ENCODE measurements at places on chromosomes 12 and 14.
A peak's percentile ranks its signal among the peaks of the same experiment; 100 is the strongest.

GRCh38 chr12:105204916-105205315, 31.1 kb downstream of the APPL2 start:
- DNase-seq: no peak

DNA sequence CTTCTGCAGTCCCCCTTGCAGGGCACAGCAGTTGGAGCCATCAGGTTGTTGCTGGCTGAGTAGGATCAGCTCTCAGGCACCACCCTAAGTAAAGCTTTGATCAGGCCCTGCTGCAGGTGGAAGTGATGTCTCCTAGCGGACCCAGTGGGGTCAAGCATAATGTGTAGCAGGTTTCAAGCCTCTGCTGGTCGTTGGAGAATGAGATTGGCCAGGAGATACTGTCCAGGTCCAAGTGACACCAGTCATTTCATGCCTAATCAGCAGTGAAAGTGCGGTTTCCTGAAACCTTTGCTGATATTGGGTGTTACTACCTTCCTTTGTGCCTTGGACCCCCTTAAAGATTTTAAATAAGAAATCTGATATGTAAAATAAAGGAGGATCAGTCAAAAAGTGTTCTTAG, 72.6 kb downstream of the SUSD6 start:
- DNase-seq: no peak

DNA sequence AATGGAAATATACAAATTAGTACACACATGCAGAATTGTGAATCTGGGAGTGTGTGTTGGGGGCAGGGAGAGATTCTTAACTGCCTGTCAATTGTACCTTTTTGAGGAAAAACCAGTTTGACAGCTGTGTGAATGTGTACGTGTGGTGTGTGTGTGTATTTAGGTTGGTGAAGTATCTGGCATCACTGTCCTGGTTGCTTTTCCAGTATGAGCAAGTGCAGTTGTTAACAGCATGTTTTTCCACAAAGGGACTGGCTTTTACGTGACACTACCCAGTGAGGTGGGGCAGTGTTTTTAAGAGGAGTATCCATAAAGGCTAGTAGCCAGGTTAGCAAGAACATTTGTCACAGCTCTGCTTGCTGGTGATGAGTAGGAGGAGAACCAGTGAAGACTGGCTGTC, 56.1 kb downstream of the DAAM1 start:
- DNase-seq: no peak

DNA sequence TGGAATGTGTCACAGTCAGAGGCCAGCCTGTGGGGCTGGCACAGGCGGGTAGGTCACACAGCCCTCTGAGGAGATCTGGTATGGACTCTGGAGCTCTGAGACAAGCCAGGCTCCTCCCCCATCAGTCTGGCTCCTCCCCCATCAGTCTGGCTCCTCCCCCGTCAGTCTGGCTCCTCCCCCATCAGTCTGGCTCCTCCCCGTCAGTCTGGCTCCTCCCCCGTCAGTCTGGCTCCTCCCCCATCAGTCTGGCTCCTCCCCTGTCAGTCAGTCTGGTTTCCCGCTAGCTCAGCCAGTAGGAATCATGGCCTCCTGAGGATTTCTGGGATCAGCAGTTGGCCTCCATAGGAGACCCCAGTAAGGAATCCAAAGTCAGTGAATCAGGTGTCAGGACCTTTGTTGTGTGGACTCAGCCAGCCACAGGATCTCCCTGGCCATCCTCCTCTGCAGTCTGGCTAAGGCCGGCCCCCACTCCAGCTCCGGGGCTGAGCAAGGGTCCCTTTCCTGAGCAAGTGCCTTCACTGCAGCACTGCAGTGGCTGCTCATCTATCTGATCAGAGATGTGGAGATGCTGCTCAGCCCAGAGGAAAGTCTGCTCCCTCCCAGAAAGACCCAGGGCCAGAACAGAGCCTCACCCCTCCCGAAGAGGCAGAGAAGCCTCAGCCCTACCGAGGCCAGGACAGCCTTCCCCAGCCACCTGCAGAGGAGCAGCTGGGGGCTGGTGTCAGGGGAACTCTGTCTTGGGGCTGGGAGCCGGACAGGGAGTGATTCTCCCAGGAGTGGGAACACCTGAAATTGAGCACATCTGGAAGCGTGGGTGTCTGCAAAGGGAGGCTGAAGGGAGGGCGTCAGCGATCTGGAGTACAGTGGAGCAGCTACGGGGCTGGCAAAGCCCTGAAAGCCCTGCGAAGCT, 35.7 kb downstream of the IQSEC3 start:
- no peak for DNase-seq

DNA sequence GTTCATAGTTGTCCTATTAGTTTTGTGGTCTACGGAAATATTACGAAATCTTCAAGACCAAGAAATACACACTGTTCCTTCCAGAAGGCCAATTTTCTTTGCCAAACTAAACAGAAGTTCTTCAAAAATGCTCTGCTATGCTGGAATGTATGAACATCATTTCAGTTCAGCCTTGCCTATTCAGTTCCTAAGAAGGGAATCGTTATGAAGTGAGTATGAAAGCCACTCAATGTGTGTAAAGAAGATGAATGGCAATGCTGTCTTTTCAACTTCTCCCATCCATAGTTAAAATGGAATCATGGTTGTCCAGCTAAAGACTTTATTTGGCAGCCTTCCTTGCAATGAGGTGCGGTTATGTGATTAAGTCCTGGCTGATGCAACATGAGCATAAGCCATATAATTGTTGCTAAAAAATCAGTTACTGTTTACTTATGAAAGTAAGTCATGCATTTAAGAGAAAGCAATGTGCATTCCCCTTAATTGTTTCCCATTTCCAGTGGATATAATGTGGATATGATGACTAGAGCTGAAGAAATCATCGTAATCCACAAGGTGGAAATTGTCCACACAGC, 73.8 kb upstream of the PTPRR start:
- no peak for DNase-seq

GRCh38 chr12:24008166-24008565, 58.7 kb upstream of the SOX5 start:
- no peak for DNase-seq

GRCh38 chr14:65860956-65861611, 448.6 kb downstream of the FUT8 start:
- DNase-seq: no peak

DNA sequence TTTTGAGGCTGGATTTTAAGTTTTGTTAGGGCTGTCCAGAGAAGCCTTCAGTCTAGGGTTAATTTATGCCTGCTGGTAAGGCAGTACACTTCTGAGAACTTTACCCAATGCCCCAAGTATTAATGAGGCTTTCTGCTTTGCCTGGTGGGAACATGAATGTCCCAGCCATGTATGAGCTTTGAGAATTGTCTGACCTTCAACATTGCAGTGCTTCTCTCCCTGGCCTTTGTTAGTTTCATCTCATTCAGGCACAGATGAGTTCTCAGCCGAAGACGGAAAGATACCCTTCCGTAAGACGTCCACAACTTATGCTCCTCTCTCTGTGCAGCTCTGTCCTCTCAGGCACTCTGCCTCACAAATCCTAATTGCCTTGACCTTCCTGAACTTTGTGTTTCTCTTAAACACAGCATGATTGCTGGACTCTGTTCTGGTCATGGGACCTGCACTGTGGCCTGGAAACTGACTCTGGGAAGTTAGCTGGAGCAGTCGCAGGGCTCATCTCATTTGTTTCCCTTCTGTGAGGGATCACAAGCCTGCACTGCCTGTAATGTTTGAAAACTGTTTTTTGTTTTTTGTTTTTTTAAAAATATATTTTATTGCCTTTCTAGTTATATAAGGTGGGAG, 15.7 kb downstream of the CHPT1 start:
- peak; percentile 10 for DNase-seq

DNA sequence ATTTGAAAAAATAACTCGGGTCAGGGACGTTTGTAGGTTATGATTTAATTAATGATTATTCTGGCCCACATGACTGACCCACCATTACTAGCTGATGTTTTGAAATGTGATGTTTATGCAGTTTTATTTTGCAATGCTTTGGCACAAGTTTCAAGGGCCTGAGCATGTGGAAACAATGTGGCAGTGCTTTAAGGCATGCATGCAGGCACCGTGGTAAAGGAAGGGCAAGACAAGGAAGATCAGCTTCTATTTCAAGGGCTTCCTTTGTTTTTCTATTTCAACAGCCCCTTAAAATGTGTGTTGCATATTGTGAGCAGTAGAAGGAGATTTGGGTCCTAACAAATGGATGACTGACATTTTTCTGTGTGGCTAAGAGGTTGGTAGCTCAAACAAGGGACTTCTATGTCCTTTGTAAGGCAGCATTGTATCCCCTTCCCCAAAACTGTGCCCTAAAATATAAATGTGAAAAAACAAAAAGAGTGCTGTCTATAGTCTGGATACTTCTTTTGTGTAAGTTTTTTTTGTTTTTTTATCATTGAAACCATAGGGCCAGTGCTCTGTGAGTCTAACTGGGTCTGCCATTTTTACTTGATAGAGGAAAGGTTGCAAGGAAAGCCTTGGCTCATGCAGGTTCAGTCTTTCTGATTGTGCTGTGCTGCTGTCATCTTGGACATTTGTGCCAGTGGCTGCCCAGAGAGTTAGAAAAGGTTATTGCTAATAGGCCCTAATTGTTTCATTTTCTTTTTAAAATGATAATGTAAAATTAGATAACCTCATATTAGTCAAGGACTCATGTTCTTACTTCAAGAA, 103.5 kb downstream of the FGD4 start:
- DNase-seq: no peak

GRCh38 chr12:53179687-53180219, 769 bp upstream of the ZNF740 start:
- no peak for DNase-seq
